Fibroblast of the conjunctiva (primary cell): ENCODE measurements at places on chromosomes 2 and 18.

DNA sequence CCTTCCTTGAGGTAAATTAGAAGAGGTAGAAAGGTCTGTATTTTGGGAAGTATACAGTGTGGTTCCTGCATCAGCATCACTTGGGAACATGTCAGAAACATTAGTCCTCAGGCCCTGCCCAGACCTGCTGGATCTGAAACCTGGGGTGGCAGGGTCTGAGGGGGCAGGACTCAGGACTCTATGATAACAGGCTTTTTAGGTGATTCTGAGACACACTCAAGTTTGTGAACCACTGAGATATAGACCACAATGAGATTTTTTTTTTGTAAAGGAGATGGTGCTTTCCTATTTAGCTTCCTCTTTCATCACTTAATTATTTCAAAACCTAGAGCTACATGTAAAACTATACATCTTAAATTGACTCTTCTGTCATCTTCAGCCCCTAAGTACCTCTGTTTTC, 262.7 kb upstream of the SPOPL start:
- DNase-seq, result no peak

DNA sequence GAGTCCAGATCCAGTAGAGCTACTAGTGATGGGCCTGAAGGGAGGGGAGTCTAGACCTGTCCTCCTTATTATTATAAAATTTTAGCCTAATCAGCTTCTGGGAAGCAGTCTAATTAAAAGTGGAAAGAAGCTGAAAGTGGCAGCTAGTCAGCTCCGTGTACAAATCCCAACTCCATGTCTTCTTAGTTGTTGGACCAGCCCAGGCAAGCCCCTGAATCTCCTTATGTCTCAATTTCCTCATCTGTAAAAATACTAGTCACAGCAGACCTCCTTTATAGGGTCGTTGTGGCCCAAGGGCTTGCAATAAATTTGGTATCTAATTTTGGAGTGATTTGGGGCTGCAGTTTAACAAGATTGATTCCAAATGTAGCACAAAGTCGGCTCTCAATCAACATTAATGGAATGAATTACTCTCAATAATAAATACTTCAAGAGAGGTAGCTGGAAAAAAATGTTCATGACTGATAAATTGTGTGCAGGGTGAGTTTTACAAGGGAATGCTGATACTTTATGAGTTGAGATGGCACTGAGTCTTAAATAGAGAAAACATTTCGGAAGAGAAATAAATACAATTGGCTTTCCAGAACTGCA, 118.3 kb upstream of the NDUFV2 start:
- no peak for DNase-seq

- no peak for DNase-seq
Observed at GRCh38 chr2:122753336-122753735, 997.9 kb downstream of the TSN start.

- DNase-seq, result no peak
Observed at GRCh38 chr2:238853721-238854120, 5.8 kb downstream of the TWIST2 start.

DNA sequence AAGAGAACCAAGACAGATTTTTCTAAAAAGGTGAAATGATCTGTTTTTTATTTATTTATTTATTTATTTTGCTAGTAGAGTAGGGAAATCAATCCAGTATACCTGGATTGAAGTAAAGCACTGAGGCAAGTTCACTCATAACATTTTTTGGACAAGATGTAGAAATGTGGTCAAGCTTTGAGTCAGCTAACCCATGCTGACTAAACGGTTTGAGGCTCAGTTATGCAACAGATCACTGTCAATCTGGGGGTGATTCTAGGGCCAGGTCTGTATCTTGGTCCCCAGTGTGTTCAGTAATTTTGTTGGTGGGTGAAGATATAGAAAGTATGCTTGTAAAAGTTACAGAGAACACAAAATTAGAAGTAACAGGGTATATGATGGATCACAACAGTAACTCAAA, 60.2 kb downstream of the RMDN2 start:
- DNase-seq, result no peak

GRCh38 chr18:25464227-25464626, 112.3 kb upstream of the ZNF521 start:
- no peak for DNase-seq

DNA sequence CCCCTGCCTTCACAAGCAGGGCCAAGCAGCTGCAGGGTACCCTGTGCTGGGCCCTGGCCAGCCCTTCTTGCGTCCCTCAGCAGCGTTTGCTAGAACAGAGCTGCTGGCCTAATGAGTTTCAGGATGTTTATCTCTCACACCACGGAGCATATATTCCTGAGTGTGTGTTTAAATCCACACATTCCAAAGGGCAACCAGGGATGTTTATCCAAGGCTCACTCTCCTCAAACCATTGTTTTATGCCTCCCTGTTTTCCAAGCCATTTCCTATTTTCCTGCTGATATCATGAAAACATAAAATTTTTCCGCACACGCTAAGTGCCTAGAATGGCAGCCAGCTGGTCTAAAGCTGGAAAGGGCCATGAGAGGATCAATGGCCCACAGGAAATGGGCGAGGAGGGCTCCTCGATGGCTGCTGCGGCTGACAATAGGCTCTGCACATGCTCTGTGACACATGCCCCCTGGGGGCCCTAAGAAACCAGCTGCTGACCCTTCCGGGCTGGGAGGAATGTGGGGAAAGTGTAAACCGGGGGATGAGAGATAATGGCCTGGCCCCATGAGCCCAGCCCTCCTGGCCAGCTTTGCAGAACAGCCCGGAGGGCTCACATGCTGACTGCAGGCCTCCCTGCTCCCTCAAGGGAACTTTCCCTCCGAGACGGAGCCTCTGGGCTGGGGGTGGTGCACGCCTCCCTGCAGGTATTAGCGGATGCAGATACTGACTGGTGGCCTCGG, 194.0 kb downstream of the NDUFA10 start:
- no peak for DNase-seq

GRCh38 chr2:10912076-10912731, 470 bp downstream of the KCNF1 start:
- no peak for DNase-seq

DNA sequence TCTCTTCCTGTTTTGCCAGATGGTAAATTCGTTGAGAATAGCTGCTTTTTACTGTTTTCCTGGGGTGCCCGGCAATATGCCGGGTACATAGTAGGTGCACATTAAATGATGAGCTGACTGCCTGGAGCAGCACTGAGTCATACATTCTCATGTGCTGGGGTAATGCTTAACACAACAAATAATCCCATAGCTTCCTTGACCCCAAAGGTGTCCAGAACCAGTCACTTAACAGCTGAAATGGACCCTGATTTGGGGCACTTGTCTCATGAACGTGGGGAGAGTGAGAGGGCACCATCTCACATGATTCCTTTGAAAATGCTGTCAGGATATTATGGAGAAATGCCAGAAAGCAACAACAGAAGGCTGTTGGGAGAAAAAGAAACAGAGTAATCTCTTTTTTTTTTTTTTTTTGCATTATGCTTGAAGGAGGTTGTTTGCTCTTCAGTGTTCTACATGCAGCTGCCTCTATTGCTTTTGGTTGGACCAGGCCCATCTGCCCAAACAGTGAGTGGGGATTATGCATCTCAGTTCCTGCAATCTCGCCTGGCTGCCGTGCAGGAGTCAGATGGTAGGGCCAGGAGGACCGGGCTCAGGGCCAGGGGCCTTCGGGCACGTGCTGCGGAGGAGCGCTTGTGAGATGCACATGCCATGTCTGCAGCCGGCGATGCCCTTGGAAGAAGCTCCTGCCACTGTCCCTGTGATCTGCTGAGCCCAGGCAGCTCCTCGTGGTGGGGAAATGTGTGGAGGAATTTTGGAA, 162.1 kb downstream of the SH3RF3 start:
- no peak for DNase-seq

GRCh38 chr2:57204364-57204763, 842.2 kb upstream of the VRK2 start:
- no peak for DNase-seq

- no peak for DNase-seq
Observed at GRCh38 chr2:67719351-67719750, 322.2 kb downstream of the ETAA1 start.

DNA sequence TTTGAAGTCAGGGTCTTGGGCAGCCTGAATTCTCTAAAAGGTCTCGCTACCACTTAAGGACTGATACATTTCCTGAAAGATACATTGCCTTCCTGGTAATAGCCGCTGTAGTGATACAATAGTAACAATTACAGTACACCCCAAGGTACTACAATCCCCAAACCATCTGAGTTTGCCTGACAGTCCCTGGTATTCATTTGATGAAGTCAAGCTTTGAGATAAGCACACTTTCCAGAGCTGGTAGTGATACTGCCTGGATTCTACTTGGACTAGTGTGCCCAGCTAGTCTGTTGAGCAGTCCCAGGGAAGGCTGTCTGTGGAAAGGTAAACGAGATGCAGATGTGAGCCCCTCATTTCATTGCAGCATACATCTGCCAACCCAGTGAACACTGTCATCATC, 24.4 kb upstream of the ITGB6 start:
- DNase-seq, result no peak

DNA sequence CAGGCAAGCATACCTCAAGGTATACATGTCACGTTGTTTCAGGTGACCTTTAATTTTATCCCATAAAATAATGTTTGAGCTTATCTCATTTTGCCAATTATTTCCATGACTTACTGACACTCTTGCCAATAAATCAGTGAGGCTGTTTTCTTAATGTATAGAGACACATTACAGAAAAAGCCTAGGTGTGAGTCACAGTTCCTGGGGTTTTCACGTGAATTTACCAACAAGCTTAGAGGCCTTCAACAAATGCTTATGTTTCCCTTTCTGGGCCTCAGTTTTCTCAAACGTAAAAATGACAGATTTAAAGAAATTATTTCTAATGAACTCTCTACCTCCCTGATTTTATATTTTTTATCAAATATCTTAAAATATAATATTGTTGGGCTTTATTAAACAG, 517.5 kb upstream of the SPHKAP start:
- no peak for DNase-seq

GRCh38 chr2:6556755-6557154, 309.0 kb downstream of the CMPK2 start:
- DNase-seq, result peak; percentile 17

DNA sequence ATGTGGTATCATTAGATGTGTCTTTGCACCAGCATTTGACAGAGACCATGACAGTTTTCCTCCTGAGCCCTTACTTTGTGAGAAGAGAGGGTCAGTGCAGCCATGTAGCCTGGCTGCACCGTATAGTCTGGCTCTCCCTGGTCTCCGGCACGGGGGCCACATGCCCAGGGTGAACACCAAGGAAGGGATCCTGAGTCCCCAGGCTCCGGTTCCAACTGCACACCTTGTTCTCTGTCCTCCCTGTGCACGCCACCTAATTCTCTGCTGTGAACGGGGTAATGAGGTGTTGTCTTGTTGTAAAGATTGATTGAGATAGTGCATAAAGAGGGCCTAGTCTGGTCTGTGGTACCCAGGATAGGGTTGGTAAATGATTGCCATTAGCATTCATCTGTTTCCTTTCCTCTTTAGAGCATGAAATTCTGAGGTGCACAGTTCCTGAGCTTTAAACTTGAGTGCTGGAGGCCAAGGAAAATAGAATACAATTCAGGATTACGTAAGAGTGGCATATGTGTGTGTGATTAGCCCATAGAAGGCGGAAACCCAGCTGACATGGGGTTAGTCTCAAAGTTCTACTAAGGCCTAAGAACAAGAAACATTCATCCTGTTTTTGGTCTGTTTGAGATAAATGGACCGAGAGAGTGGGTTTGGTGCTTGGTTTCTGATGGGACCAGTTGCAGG, 55.5 kb downstream of the NCK2 start:
- DNase-seq, result no peak

- DNase-seq, result no peak
Observed at GRCh38 chr2:19868701-19869580, 32.8 kb downstream of the TTC32 start.

DNA sequence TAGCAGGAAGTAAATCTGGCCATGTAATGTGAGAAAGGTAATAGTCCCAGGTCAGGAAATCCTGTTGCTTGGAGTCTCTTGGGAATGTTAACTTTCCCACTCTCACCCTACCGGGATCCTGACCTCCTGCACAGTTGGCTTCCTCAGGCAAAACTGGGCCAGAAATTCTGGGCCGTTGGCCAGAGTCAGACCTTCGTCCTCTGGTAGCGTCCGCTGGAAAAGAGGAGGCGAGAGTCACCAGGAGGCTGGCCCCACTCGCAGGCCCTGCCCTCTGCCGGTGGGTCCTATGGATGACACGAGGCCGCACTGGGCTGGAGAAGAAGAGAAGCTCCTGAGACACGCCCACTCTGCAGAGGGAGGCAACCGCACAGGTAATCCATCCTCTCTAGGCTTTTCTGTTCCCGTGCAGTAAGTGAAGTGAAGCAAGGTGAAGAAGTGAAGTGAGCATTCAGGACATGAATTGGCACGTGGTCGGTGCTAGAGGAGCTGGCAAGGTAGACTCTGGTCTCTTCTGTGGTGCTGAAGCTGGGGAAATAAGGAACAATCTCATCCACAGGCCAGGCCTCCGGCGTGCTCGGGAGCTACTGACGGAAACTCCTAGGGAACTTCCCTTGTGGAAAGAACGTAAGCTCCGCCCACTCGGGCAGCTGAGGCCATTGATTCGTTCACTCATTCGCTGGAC, 182.7 kb upstream of the GLI2 start:
- DNase-seq, result peak; percentile 24

- no peak for DNase-seq
Observed at GRCh38 chr2:191434072-191434471, 188.9 kb downstream of the MYO1B start.

GRCh38 chr18:24054130-24054529, 39.6 kb downstream of the TTC39C start:
- no peak for DNase-seq

- DNase-seq, result no peak
Observed at GRCh38 chr2:120596191-120596811, 139.4 kb upstream of the GLI2 start.

GRCh38 chr2:98771721-98772524, 41.0 kb upstream of the MGAT4A start:
- DNase-seq, result no peak

DNA sequence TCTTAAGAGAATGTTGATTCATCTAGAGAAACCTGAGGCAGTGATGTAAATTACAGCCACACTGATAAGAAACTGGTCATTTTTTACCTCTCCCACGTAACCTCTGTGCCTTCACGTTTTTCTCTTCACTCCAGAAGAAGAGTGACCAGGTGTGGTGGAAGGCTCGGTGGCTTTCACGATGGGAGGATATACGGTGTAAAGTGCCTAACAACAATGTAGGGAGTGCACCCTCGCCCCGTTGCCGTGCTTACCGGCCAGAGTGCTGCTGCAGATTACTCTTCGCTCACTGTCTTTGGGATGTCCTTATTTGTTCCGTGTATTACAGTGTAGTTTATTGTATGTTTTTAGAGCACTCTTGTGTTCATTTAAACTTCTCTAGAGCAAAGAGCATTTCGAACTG, 46.5 kb downstream of the NCK2 start:
- DNase-seq, result no peak

DNA sequence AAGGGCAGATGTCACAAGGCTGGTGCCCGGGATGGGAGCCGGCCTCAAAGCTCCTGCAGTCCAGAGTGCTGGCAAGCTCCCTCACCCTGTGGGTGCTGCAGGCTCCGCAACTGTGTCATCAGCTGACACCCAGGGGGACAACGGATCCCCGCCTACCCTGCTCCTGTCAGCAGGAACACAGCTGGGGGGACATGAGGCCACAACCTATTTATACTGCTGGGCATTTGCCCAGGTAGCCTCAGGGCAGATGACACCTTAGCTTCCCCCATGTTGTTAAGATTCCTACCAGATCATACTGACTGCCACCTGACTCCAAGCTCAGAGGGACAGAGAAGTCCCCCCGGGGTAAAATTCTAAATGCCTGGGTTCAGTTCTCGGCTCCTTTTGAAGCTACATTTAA, 1.2 kb downstream of the ANKRD23 start:
- DNase-seq, result no peak

GRCh38 chr2:192500550-192501200, 305.9 kb upstream of the TMEFF2 start:
- peak; percentile 45 for DNase-seq

- DNase-seq, result peak; percentile 16
Observed at GRCh38 chr18:50009773-50010335, 185.1 kb downstream of the MYO5B start.
